Stimulated activated CD4-positive, alpha-beta T cell treated with anti-CD3 and anti-CD28 coated beads, Interleukin-2, amount 100 ng/mL, for 48 hours (primary cell): ENCODE measurements at places on chromosomes 11 and 22.

- DNase-seq = peak; percentile 27
These were observed at the start of gene EMID1 for GRCh38 chr22:29205594-29206371. Gene EMID1, plus strand, starts transcription at chr22:29205896. Its CDS starts 143 bp downstream, at chr22:29206039.

DNA sequence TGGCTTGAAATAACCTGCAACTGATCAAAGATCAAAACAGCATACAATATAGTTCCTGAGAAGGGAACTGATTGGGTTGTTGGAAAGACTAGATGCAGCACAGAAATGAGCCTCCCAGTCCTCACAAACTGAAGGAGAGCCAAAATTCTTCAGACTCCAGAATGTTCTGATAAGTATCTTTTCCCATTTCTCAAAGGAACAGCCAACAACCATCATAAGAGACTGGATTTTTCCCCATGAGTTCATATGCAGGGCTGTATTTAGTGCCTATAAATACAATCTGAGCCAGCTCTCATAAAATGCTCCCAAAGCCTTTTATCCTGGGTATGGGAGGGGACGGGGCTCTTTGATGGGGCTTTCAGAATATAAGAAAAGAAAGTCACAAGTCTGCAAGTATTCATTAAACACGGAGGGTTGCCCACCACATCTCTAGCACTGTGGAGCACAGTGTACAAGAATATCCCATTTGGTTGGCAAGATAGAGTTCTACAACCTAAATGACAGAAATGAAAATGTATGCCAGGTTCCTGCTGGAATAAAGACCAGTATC is 50.7 kb upstream of the LYVE1 start:
- DNase-seq = no peak

DNA sequence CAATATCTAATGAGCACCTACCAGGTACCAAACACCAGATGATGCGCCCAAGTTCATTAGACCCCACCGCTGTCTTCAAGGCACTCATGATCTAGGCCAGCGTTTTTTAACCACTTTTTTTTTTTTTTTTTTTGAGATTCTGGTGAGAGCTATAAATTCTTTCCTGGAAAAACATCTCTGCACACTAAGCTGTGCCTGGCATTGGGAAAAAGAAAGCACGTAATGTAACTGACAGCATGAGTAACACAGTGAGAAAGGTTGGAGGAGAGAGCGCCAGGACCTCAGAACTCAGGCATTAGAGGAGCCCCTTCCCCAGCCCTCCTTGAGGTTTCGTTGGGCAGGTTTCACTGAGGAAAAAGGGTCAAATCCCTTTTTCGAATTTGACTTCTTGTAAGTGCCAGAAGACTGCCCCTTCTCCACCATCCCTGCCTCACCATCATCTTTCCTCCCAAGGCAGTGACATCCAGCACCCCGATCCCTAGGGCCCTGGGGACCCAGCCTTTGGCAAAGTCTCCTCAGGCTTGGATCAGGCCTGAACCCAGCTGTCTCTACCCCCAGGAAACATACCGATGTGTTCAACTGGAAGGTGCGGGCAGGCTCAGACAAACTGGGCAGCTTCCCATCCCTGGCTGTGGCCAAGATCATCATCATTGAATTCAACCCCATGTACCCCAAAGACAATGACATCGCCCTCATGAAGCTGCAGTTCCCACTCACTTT is 26.1 kb upstream of the SMIM35 start:
- no peak for DNase-seq

GRCh38 chr11:93131709-93132108 is 66.1 kb downstream of the SLC36A4 start:
- DNase-seq = no peak

DNA sequence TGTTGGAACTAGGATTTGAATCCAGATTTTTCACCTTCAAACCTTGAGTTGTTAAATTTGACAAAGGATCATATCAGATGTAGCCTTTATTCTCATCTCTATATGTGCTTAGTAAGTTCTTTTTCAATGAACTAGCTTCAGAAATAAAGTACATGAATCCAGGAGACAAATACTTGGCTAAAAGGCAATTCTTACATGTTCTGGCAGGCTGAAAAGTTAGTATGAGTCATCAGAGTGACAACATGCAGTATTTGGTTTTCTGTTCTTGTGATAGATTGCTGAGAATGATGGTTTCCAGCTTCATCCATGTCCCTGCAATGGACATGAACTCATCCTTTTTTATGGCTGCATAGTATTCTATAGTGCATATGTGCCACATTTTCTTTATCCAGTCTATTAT is 40.4 kb downstream of the BBOX1 start:
- no peak for DNase-seq

DNA sequence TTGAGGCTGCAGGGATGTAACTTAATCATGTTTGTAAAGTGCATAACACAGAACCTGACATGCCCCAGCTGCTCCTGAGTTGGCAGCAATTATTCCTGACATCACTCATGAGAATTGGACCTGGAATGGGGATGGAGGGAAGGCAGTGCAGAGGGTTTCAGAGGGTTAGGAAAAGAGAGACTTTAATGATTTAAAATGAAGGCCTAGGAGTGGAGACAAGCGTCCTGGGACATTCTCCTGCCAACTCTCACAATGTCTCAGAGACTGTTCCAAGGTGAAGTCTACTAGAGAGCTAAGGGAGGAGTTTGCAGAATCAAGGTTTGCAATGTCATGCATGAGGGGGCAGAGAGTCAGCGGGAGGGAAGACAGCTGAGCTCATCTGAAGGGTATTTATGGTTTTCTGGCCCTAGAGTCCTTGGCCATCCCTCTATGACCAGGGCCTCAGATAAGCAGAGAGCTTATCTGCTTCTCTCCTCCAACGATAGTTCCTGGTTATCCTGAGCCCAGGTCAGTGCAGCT is 36.9 kb downstream of the GGTLC2 start:
- DNase-seq = no peak

DNA sequence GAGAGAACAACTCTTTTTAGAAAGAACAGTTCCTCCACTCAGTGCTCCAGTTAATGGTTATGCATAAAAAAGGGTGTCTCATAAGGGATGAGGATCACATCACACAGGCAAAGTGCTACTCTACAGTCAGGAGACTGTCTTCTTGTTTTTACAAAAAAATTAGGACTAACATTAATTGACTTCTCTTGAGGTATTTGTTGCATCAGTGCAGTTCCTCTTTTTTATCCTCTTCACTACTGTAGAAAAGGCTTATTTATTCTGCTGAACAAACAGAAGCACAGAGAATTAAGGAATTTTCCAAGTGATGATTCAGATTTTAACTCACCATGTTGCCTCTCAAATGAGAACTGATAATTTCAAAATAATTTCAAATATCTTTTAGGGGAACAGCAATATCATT is 1.9 kb downstream of the MMP8 start:
- DNase-seq = no peak

DNA sequence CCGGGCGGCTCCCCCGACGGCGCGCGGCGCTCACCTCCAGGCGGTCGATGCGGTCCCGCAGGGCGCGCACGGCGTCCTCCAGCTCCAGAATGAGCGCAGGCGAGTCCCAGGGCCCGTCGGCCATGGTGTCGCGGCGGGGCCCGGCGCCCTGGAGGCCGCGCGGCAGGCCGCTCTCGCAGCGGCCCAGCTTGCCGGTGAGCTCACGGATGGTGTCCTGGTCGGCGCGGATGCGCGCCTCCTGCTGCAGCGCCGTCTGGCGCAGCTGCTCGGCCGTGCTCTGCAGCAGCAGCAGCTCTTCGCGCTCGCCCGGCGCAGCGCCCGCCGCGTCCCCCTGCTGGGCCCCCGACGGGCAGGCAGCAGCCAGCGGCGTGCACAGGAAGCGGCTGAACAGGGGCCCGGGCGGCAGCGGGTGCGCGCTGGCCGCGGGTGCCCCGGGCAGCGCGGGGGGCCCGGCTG is 599 bp downstream of the NPTXR start:
- peak; percentile 41 for DNase-seq

GRCh38 chr11:93529707-93530467 is 13.3 kb downstream of the SMCO4 start:
- no peak for DNase-seq

GRCh38 chr22:47369431-47370015 is 607.1 kb downstream of the TBC1D22A start:
- no peak for DNase-seq

DNA sequence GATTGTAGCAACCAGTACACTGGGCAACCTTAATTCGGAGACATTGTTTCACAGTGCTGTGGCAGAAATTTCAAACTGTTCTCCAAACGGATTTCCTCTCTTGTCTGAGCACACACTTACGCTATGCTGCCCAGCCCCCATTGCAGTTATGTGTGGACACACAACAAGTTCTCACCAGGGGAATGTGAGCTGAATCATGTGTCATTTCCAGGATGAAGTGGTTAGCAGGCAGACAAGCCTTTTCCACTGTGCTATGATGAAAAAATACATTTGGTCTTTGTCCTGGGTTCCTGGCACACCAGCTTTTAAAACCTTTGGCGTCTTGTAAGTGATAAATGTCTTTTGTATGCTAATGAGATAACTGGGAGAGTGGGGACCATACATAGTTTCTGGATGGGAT is 46.9 kb upstream of the SYT9 start:
- no peak for DNase-seq

DNA sequence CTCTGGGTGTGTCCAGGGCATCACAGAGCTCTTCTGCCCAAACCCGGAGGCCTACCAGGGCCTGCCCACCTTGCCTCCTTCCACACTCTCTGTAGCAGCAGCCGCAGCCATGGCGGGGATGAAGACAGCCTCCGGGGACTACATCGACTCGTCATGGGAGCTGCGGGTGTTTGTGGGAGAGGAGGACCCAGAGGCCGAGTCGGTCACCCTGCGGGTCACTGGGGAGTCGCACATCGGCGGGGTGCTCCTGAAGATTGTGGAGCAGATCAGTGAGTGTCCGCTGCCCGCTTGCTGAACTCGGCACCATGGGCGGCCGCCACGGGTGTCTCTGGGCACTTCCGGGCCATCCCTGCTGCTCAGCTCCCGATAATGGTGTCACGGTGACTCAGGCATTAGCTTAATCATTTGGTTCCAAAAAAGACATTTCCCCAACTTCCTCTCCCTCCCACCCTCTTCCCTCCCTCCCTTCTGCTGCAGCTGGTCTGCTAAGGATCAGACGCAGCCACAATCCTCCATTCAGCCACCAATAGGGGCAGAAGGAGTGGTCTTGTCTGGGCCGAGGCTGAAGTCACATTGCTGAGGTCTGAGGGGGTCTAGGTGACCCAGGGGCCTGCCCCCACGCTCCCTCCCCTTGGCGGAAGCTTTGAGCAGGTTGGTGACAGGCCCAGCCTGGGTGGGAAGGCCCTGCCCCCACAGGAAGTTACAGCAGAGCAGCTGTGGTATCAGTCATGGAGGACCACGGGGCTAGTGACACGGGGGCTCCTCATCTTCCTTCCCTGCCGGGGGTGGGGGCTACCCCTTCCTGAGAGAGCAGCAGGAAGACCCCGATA is 950 bp downstream of the FERMT3 start:
- DNase-seq = peak; percentile 71

DNA sequence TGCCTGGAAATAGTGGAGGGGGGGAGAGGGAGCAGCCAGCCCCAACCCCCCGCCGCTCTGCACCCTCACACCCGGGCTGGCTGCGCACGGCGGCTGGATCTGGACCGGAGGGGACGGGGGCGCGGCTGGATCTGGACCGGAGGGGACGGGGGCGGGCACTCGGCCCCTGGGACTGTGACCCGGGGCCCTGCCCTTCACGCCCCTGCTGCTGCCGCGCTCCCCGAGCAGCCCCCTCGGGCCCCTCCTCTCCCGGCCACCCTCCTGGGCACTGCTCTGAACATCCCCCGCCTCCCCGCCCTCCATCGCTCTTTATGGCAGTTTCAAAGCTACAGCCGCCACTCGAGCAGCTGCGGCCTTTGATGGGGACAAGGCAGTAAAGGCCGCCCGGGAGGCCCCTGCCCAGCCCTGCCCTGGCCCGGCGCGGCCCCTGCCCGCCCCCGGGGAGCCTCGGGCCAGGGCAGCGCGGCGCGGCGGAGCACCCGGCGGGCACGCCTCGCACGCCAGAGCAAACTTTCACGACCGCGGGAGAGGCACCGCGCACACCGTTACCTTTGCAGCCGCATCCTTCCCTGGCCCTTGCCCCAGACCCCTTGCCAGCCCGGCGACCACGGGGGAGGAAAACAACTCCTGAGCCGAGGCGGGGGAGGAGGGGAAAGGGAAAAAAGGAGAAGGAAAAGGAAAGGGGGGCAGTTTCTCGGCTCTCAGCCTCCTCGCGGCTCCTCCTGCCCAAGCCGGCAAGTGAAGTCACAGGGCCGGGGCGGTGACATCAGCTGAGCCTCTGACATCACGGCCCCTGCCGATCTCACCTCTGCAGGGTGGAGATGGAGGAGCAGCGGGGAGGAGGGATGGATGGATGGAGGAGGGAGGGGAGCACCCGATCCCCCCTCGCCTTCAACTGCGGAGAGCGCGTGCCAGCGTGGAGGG is 13.1 kb upstream of the TCF20 start:
- peak; percentile 39 for DNase-seq

DNA sequence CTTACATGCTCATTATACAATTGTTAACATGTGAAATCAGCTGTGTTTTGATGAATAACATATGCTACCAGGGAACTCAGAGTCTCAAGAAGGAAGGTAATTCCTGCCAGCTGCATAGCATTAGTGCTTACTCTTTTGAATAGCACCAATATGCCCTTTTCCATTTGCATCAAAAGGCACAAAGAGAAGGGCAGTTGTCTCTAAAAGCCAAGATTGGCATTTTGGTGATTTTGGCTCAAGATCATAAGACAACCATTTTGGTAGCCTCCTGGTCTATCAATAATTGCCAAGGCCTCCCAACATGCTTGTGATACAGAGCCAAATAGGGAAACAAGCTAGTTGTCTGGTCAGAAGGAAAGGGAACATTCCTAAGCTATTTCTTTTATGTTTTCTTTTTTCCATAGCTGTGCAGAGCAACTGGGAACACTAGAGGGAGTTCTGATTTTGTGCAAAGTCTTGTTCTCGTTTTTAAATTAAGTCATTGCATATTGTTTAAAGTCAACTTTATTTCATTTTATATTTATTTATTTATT is 416.7 kb upstream of the CHORDC1 start:
- DNase-seq = no peak

- no peak for DNase-seq
These were observed 14.6 kb upstream of the FCHSD2 start for GRCh38 chr11:73156686-73157085.

- DNase-seq = peak; percentile 21
These were observed 1.0 kb downstream of the FJX1 start for GRCh38 chr11:35619116-35619854.

- DNase-seq = no peak
These were observed 53.7 kb downstream of the TBC1D22A start for GRCh38 chr22:46815896-46816731.

GRCh38 chr22:43931771-43932170 is 8.2 kb downstream of the PNPLA3 start:
- no peak for DNase-seq

GRCh38 chr22:37079668-37080171 is 28.2 kb downstream of the KCTD17 start:
- DNase-seq = peak; percentile 71
